ENCODE measurements at places on chromosomes 4 and X.

DNA sequence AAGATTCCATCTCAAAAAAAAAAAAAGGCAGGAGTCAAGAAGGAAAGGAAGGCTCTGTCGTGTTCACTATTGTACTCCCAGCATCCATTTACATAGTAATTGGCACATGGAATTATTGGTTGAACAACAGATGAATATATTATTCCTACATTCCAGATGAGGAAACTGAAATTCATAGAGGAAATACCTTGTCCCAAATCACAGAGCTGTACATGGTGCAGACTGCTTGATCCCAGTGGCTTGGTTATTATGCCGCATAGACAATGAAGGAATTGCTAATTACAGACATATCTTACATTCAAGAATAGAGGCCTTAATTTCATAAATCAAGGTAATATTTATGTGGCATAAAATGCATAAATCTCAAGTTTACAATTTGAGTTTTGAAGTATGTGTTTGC is 63.6 kb downstream of the LDB2 start:
- no peak for DNase-seq

DNA sequence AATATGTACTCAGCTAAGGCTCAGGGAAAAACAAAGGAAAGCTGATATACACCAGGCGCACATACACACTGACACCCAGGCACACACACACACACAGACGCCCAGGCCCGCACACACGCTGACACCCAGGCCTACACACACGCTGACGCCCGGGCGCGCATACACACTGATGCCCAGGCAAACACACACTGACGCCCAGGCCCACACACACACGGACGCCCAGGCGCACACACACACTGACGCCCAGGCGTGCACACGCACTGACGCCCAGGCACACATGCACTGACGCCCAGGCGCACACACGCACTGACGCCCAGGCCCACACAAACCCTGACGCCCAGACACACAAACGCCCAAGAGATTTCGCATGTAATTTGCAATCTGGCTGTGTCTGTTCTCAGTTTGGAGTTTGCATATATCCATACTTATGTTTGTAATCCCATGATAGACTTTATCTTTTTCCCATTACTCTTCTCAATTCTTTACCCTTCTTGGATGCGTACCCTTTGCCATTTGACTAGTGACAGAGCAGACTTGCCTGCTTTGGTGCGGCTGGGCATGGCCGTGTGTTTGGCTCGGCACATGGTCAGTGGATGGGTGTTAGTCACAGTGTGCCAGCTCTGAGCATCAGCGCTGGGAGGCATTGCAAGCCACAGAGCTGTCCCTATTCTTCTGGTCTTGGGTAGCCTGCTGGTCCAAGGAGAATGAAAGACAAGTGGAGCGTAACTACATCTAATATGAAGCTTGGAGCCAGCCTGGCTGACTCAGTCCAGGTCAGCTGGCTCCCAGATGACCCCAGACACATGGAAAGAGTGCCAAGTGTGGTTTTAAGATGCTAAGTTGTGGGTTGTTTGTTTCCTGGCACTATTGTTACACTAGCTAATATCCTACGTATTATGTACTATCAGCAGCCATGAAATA is 632.4 kb upstream of the ZFP42 start:
- no peak for DNase-seq

GRCh38 chrX:77640702-77641101 is 145.3 kb downstream of the ATRX start:
- DNase-seq, result no peak

- DNase-seq, result no peak
Measured at GRCh38 chrX:54994668-54995351, 822 bp upstream of the PFKFB1 start.

DNA sequence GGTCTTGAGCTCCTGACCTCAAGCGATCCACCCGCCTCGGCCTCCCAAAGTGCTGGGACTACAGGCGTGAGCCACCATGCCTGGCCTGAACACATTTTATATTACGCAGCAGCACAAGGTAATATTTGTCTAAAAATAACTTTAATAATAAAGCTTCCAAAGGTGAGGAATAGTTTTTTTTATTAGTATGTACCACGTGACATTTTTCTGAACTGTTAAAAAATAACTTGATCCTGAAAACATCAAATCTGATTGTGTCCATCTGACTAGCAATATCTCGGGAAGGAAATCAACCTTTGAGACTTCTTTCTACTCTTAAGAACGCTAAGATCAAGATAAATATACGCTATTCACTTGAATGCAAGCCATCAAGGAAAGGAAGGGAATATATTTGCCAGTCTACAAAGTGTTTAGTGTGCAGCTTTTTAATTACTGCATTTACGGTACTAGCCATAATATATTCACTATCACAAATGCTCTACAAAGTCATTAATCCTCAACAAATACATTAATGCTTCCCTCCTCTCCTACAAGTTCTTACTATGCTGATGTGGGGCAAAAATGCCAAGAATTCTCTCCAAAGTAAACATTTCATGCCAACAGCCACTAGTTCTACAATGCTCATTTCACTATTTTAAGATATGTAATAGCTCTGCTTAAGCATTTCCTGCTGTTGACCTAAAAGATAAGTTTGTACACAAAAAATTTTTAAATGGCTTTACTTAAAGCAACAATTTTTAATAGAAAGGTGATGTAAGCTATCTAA is 143.6 kb downstream of the APBB2 start:
- no peak for DNase-seq

DNA sequence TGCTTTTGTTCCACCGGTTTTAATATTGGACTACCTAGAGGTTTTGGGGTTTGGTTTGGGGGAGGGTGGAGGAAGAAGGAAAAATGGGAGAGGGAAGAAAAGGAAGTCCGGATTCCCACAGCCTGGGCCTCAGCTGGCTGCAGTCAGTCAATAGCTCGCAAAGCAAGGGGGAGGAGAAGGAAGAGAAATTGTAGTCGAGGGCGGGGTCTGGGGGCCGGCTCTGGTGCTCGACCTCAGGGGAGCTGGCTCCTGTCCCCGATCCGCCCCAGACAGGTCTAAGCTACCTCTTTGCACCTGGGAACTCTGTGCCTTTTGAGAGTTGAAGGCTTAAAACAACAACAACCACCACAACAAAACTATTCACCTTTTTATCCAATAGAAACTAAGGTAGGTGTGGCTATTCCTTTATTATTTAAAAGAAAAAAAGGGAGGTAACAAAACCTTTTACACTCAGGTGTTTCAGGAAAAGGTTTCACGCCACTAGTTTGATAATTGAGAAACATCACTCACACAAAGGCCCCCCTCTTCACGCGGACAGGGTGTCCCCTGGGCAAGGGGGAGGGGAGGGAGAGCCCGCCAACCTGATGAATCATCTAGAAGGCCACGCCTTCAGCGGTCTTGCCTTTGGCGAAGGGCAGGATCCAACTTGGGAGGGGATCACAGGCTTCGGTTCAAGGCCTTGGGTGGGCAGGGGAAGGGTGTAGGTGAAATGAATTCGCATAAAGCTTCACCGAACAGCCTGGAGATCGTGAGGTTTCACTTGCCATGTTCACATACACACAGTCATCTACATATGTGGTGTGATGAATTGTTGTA is 1.6 kb upstream of the LNX1 start:
- DNase-seq, result peak; percentile 76

GRCh38 chrX:63993936-63994335 is 208.9 kb upstream of the ARHGEF9 start:
- DNase-seq, result no peak

DNA sequence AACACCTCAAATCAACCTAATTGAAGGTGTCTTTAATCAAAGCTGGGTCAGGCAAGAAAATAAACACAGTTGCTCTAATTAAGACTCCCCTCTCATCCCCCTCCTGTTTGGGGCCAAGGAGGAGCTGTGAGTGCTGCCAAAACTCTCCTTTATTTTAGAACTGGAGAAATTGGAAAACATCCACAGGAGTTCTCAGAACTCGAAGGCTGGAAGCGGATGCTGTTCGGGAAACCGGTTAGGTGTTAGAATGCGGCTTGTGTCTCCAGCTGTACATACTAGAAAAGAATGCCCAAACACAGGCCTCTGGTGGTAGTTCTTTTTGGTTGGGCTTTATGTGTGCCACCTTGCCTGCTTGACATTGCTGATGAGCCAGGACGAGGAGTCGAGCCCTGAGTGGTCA is 118.2 kb downstream of the GPR143 start:
- no peak for DNase-seq

Data from mucosa of gallbladder (tissue), 1 donor.